ENCODE measurements at places on chromosomes 2 and 18. TPM values are rescaled to one million over a fixed set of nuclear protein-coding genes. Genes with fewer than 3 reads are reported as not detected.

The ITPRID2 gene
- 52.1 TPM for total RNA-seq

The PRSS56 gene
- total RNA-seq: 0.39 TPM

DNA sequence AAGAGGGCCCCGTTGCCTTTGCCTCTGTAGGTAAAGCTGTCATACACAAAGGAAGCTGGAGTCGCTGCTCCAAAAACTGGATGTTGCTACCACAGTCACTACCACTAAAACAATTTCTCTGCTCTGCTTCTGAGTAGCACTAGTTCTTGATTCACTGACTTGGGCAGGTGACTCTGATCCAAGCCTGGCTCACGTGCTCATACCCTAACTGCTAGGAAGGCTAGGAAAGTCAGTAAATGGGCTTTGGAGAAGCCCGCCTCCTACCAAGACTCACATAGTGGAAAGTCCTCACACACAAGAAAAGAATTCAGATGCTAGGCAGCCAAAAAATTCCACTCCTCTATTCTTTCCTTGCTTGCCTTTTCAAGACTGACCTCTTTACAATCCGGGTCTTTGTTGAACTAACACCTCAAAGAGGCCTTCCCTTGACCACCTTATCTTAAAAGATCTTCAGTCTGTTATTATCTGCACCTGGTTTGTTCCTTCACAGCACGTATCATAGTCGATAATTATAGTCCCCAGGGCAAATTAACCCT is 11.4 kb upstream of the DYNC1I2 start:
- no peak for DNase-seq

GRCh38 chr2:2889646-2890045 is 488.0 kb downstream of the EIPR1 start:
- no peak for DNase-seq

GRCh38 chr18:55317324-55317723 is 270.7 kb downstream of the TCF4 start:
- no peak for DNase-seq

- no peak for DNase-seq
These were observed 60.0 kb upstream of the DTNA start for GRCh38 chr18:34650121-34650545.

The ALS2 gene
- total RNA-seq: 14.3 TPM

Measured in activated T-cell treated with anti-CD3 and anti-CD28 coated beads, Interleukin-2, amount 50 U/mL, for 72 hours (primary cell).